KBM-7 (cell line): ENCODE measurements at places on chromosomes 6 and 20.

GRCh38 chr6:56953597-56954402 is 1.1 kb upstream of the BEND6 start:
- peak; percentile 38 for DNase-seq

- no peak for DNase-seq
Measured at GRCh38 chr6:157107915-157108651, 215.2 kb downstream of the TMEM242 start.

GRCh38 chr20:17560344-17561074 is 9.4 kb upstream of the DSTN start:
- DNase-seq = no peak

GRCh38 chr6:159331451-159331850 is 162.3 kb downstream of the FNDC1 start:
- DNase-seq = no peak

DNA sequence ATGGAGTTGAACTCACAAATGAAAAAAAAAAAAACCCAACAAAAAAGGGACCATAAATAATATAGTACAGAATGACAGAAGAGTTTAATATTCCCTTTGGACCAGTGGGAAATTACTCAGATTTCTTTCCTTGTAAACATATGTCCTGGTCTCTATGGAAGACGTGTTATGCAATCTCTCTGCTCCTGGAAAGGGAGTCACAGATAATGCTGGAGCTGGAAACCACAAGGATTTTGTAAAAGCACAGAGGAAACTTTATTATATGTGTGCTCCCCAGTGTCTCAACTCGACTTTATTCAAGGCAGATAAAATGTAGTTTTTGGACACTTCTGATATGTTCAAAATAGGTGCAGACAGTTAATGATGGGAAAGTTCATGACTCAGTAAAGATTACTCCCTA is 88.1 kb upstream of the ZFP64 start:
- no peak for DNase-seq

GRCh38 chr6:20946022-20946421 is 411.8 kb downstream of the CDKAL1 start:
- peak; percentile 32 for DNase-seq

DNA sequence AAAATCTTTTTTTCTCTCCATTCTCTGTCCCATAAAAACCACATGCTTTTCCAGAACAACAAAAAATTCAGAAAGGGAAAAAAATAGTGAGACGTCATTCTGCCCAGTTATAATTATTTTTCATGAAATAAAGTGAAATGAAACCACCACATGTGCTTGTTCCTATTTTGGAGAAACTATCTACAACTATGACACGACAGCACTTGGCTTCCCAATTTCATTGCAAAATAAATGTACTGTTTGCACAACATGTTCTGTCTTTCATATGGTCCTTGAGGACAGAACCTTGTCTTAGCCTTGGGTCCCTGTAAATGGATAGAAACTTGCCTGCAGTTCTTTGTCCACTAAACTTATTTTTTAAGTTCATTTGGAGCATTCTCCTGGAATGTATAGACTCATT is 5.6 kb upstream of the MAN1A1 start:
- DNase-seq = no peak

DNA sequence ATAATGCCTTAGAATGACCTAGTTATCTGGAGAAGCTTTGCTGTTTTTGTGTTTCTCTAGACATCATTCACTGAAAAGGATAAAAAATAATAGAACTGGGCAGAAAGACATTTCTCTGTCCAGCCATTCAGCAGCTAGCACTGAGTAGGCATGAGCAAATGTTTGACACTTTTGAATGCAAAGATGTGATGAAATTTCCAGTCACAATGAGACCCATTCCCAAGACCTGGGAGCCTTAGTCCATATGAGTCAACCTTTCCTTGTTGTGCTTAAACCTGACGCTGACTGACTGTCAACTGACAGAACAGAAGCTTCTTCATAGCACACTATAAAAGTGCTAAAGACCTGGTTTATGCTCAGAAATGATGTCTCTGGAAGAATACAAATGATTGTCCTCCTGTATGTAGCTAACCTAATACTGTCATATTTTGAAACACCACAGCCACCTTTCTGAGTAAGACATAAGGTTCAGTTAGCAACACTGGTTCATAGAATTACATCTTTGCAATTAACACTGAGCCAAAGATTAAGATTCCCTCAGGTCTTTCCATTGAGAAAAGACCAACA is 17.1 kb downstream of the RALGAPA2 start:
- no peak for DNase-seq
